ENCODE measurements at places on chromosomes 7 and 10.

GRCh38 chr10:93206652-93207051 lies 133.0 kb downstream of the CYP26A1 start:
- DNase-seq, result no peak

DNA sequence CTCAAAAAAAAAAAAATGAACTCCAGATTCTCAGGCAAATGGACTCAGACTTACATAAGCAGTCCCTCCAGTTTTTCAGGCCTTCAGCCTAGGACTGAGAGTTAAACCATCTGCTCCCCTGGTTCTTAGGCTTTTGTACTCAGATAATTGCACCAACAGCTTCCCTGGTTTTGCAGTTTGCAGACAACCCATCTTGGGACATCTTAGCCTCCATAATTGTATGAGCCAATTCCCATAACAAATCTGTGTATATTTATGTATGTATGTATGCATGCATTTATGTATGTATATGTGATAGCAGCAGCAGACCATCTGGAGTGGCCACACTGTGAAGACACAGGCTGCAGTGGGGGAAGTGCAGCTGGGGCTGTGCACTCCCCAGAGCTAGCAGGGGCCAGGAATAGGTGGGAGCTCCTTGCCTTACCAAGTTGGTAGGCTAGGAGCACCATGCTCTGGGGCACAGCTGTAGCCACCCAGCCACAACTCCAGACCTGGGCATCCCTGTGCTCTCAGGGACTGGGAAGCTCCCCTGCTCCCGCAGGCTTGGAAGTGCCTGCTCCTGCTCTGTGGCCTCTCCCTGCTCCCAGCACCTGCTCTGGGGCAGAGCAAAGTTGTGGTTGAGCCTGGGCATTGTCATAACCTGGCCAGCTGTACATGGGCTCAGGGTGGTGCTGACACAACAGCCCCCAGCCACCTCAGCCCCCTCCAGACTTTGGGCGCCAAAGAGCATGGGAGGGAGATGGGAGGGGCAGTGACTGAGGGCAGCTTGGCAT lies 8.9 kb upstream of the KLHL7 start:
- DNase-seq, result no peak

DNA sequence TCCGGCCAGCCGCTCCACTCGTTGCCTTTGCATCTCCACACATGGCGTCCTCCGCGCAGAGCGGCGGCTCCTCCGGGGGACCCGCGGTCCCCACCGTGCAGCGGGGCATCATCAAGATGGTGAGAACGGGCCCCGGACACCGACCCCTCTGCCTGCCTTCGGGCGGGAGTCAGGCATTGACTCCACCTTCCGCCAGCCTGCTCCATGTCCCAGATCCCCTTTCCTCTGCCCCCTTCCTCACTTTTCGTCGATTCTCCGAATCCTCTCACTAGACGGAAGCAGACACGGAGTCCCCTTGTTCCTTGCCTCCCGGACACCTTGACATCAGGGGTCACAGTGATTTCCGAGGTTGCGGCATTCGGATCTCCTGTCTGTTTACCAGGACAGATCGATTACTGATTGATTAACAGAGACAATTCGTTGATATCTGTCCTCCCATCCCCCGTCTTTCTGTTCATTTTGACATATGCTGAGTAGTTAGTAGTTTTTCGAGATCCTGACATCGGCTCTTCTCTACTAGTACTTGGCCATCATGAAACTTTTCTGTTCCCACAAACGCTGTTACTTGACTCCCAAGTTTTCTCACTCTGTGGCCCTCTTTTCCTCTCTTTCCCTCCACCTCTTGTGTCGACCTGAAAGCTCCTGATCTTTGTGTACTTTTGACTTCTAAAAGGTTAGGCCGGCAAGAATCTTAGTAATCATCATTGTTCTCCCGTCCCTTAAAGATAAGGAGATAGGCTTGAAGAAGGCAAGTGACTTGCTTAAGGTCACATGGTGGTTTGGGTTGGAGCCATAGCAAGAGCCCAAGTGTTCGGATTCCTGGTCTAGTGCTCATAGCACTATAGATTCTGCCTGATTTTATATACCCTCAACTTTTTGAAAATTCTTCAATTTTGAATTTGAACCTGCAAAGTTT lies 597 bp downstream of the SND1 start:
- no peak for DNase-seq

- no peak for DNase-seq
Observed at GRCh38 chr7:115585015-115585718, 445.4 kb downstream of the TFEC start.

DNA sequence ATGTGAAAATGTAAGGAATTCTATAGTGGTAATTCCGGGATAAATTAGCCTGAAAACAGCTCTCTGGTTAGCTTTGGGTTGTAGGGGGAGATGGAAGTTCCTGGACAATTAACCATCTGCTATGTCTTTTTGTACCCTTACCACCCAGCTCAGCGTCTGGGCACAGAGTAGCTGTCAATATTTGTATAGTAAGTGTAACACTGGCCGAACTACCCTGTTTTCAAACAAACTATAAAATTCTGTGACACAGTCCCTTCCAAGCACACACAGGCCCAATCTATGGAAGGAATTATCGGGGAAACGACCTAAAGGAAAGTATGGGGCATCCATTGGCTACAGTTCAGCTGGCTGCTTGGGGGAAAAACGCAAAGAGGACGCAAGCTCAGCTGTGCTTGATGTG lies 869 bp upstream of the LHFPL3 start:
- no peak for DNase-seq

DNA sequence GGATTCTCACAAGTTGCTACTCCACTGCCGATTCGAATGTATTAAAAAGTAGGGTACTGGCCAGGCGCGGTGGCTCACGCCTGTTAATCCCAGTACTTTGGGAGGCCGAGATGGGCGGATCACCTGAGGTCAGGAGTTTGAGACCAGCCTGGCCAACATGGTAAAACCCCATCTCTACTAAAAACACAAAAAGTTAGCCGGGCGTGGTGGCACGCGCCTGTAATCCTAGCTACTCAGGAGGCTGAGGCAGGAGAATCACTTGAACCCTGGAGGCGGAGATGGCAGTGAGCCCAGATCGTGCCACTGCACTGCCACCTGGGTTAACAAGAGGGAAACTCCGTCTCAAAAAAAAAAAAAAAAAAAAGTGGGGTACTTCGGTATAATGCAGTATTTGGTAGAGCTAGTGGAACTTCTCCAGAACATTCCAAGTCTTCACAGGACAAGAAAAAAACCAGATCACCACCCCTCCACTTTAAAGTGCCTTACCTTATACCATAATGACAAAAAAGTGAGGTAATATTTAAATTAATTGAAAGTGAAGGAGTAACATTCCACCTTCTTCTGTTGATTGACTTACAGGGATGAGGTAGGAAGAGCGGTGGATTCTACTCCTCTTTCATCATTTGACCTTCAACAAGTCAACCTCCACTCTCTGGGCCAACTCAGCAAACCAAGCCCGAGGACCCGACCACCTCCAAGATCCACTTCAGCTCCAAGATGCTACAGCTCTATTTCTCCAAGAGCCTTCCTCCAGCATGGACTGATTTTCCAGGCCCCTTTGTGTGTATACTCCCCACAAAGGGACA lies 2.0 kb downstream of the BAZ1B start:
- no peak for DNase-seq

DNA sequence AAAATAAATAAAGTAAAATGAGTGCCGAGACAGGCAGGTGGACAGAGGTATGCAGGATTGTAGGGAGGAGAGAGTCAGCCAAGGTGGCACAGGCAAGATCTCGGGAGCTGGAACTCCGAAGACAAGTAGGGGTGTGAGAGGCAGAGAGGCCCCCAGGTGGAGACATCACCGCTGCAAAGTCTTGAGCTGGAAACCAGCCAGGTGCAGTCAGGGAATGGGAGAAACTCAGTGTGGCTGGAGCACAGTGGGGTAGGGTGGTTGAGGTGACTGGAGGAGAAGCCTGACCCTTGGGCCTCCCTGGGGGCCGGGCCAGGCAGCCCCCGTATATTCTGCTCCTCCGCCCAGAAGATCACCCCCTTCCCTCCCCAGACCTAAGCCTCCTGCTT lies 4.2 kb downstream of the EPHB4 start:
- no peak for DNase-seq

DNA sequence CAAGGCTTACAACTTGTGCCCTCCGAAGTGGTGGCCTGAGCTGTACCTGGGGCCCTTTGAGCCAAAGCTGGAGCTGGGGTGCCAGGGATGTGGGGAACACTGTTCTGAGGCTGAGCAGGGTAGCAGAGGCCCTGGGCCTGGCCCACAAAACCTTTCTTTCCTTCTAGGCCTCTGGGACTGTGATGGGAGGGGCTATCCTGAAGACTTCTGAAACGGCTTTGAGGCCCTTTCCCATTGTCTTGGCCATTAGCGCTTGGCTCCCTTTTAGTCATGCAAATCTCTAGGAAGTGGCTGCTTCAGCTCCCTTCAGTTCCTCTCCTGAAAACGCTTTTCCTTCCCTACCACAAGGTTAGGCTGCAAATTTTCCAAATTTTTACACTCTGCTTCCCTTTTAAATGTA lies 16.8 kb upstream of the CRYGN start:
- DNase-seq, result no peak

DNA sequence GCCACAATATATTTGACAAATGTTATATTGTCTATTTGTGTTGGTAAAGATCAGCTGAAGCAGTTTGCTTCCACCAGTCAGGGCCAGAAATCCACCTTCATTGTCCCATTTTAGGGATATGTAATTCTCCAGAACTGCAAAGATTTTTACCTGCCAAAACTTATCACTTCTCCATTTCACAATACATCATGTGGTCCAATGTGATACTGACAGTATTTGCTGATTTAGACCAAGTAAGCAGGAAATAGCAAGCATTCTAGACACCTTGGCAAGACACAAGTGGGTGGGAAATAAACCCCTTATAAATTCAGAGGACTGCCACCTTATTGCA lies 18.5 kb upstream of the LIPA start:
- no peak for DNase-seq

DNA sequence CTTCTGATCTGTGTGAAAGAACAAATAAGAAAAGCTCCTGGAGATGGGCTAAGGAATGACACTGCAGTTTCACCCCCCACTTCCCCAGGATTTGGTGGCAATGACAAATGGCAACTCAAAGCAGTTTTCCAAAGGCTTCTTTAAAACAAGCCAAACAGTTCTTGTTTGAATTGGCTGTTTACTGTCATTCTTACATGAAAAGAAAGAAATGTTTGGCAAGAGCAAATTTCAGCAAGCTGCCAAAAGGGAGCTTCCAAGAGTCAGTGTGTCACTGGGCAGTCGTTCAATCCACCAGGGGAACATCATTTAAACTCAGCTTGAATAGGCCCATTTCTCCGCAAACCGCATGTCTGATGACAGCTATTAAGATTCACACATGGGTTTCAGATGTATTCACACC lies 119.0 kb upstream of the RHOBTB1 start:
- DNase-seq, result no peak

DNA sequence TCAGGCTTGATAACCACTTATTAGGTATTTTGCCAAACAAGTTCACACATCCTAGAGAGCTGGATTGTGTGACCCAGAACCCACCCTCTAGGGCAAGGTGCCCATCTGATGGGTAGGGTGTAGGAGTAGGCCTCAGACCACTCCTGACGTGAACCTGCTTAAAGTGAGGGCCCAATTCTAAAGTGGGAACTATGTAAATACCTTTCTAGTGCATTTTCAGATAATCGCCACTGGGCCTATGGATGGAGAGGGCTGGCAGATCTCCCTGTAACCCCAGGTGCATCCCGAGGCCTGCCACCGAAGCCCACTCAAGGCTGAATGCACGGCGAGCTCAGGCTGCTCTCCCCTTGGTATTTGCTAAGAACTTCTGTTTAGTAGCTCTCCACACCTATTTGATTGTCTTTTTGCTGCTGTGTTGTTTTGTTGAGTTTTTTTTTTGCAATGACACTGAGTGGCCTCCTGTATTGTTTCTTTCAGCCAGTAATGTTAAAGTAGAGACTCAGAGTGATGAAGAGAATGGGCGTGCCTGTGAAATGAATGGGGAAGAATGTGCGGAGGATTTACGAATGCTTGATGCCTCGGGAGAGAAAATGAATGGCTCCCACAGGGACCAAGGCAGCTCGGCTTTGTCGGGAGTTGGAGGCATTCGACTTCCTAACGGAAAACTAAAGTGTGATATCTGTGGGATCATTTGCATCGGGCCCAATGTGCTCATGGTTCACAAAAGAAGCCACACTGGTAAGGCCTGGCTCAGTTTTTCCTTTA lies 71.7 kb downstream of the IKZF1 start:
- no peak for DNase-seq

GRCh38 chr7:151727579-151728285 lies 149.2 kb downstream of the PRKAG2 start:
- peak; percentile 38 for DNase-seq

DNA sequence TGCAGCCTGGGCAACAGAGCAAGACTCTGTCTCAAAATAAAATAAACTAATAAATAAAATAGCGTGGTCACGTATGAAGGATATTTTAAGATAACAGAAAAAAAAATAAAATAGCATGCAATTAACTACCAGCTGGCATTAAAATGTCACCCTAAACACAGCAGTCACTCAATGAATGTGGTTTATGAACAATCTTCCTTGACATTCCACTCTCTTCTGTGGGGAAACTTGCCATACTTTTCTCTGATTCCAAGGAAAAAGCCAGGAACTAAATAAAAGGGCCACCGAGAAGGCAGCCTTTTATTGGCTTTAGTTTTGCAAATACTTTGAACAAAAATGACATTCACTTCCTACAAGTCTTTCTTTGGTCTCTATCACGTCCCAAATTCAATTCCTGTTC lies 266.6 kb downstream of the PARD3 start:
- no peak for DNase-seq

DNA sequence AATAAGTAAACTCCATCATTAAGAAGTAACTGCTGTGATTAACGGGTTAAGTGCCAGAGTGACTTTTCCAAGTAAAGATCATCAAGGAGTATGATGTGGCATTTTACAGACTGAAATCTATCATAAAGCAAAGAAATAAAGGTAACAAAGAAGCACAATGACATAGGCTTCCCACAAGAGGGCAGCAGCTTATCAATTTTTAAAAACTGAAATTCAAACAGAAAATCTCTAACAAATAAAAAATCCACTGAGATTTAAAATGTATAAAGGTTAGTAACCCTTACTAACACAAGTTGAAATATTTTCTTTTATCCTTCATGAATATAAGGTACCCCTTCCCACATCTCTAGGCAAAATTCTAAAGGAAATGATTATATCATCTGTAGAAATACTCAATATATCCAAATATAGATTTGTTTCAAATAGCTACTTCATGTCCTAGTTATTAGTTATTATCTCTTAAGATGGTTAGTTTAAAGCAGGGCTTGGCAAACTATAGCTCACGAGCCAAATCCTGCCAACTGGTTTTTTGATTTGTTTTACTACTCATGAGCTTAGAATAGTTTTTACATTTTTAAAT lies 29.2 kb downstream of the FAM3C start:
- DNase-seq, result peak; percentile 13

DNA sequence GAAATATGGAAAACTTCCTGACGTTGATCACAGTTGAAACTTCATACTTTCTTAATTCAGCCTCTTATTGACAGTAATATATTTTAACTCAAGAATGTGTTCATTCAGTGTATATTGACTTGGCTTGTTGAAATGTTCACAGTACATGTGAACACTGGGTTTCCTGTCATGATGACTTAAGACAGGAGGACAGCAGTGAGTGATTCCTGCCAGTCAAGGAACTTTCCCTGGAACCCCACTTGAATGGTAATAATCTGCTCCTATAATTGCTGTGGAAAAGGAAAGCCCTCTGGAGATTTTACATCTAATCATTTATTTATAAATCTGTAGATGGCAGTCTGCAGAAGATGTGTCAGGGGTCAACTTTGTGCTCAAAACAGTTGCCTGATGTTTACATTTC lies 216.5 kb downstream of the MGMT start:
- DNase-seq, result no peak

GRCh38 chr7:1748076-1748838 lies 78.2 kb downstream of the ELFN1 start:
- DNase-seq, result no peak

GRCh38 chr7:53743697-53744402 lies 708.4 kb downstream of the POM121L12 start:
- DNase-seq, result no peak

Measured in activated T-cell treated with anti-CD3 and anti-CD28 coated beads for 4 hours (primary cell).